ENCODE measurements at places on chromosomes 13 and 19.
A peak's percentile ranks its signal among the peaks of the same experiment; 100 is the strongest.

GRCh38 chr19:49581007-49581508 lies at the start of gene PRRG2:
PRRG2 (plus strand) TSS chr19:49581316; CDS start chr19:49583220, 1,904 bp downstream.
- DNase-seq, result no peak

GRCh38 chr19:33797802-33798671 lies 1.4 kb downstream of the KCTD15 start:
- DNase-seq, result no peak

DNA sequence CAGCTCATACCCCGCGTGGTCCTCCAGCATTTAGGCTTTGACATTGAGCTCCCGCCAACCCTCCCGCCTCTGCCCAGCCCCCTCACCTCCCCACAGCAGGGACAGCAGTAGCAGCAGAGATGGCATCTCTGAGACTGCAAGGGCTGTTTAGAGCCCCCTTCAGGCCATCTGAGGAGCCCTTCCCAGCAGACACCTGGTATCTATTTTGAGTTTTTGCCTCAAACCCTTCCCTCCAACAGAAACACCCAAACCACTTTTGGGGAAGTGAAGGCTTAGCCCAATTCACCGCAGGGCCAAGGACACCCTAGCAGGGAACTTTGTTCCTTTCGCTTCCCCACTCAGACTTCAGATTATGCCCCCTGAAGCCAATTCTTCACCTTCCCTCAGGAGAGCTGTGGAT lies 6.3 kb upstream of the ZNF175 start:
- no peak for DNase-seq

- no peak for DNase-seq
These were observed 222.4 kb downstream of the NBEA start for GRCh38 chr13:35164324-35164932.

DNA sequence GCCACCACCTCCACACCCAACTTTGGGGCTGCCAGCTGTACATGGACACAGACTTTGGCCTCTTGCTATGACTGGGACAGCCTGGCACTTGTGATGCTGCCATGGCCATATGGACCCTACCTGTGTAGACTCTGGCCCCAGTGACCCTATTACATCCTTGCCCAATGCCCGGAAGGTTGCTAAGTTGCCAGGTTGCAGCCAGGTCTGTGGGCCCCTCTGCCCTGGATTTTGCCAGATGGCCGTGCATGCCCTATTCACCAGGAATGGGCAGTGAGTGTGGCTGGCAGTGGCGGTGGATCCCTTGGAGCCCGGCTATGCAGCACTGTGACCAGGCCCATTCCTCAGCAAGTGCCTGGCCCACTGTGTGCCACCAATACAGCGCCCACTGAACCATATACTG lies 8.9 kb upstream of the SDHAF1 start:
- DNase-seq, result no peak

GRCh38 chr19:46728693-46729339 lies 11.9 kb upstream of the PRKD2 start:
- DNase-seq, result peak; percentile 74

DNA sequence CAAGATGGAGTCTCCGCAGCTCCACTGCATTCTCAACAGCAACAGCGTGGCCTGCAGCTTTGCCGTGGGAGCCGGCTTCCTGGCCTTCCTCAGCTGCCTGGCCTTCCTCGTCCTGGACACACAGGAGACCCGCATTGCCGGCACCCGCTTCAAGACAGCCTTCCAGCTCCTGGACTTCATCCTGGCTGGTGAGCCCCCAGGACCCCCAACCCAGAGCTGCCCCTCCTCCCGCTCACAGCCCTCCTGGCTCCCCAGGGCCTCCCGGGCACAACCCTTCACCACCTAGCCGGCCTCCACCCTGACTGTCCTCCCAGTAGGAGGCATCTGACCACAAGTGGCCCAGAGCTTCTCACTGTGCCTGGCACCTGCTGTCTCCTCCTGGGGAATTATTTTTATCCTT lies 9.4 kb downstream of the SYNGR4 start:
- DNase-seq, result no peak

DNA sequence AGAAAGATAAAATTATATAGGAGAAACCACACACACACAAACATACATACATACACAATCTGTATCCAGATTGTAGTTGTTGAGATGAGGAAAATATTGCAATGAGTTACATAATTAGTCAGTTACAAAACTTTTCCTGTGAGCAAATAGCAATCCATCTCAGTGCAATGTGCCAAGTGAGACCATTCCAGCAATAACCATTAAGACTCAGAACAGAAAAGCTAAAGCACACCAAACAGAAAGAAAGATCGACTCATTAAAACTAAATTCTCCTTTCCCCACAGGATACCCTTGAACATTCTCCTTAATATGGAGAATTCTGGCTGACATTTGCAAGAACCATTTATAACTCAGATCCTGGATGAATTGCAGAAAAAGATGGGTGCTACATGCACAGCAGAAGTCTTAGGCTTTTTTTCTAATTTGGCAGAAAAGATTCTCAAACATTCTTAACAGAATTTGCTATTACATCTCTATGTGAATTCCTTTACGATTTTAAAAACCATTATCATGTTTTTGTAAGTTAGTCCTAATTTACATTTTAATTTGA lies 1341.2 kb upstream of the SPRY2 start:
- DNase-seq, result no peak

DNA sequence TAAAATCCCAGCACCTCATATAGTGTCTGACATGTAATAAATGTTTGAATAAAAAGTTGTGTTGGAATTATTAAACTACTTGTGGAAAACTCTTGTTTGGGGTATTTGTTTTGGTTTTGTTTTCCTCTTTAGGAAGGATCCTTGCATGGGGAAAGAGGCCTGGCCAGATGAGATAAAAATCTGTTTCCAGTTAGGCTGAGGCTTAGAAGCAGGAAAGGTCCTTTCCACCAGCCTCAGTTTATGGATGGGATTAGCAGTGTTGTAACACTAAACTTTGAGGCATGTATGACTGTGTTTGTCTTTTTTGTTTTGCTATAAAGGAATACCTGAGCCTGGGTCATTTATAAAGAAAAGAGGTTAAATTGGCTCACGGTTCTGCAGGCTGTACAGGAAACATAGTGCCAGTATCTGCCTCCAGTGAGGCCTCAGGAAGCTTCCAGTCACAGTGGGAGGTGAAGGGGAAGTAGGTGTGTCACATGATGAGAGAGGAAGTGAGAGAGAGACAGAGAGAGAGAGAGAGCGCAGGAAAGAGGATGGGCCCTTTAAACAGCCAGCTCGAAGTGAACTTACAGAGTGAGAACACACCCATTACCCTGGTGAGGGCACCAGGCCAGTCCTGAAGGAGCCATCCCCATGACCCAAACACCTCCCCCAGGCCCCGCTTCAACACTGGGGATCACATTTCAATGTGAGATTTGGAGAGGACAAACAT lies 21.6 kb downstream of the SPATA13 start:
- DNase-seq, result no peak

DNA sequence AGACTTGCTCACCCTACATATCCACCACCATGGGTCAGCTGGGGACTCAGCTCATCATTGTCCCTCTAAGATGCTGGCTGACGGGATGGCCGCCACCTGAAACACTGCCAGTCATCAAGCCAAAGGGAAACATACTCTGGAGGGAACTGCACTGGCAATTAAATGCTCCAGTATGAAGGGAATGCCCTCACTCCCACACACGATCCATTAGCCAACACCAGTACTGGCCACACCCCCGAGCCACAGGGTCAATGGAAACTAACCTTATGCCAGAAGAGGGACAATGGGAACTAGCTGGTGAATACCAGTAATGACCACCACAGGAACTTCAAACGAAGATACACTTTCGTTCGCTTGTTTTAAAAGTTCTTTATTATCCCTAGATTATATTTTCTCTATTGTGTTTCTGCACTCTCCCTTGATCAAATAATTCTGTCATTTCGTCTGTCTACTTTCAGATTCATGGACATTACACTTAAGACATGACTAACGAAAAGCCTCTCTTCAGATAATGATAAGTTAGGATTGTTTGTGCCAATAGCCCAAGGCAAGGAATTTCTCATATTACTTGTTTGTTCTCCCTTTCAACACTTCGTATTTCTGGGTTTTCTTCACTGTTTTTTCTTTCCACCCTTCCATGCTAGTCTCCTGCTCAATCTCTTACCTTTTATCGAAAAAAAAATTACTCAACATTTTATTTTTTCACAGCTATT lies 1.7 kb upstream of the ZNF507 start:
- DNase-seq, result no peak

DNA sequence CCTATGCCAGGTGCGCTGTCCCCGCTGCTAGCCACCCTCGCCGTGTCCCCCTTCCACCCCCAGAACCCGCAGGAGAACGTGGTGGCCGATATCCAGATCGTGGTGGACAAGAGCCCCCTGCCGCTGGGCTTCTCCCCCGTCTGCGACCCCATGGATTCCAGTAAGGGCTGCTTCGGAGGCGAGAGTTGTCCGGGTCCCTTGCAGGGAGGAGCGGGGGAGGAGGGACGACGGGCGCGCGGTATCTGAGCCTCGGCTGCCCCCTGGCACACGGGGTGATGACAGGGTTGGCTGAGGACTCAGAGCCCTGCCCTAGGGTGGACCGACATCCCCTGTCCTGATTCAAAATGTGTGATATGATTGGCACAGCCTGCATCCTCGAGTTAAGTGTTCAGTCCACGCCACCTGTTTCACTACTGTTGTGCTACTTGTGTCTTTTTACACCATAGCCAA lies 653 bp downstream of the MVB12A start:
- no peak for DNase-seq

- no peak for DNase-seq
These were observed 209.6 kb downstream of the OLFM4 start for GRCh38 chr13:53238261-53238660.

DNA sequence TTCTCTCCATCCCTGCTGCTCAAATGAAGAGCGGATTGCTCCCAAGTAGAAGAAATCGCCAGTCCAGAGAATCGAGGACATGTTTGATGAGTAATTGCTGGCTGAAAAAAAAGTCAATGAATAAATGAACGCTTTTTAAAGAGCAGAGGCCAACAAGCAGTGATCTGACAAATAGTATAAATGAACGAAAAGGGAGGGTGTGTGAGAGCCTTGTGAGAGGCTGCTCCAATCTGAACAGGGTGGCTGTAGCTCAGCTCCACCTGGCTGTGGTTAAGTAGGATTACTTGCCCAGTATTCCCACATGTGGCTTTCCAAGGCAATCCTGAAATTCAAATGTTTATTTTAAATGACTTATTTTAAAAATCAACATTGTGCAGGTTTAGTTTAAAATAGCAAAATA lies 117.1 kb downstream of the TSHZ3 start:
- DNase-seq, result no peak

GRCh38 chr13:67100730-67101129 lies 129.4 kb downstream of the PCDH9 start:
- DNase-seq, result no peak

DNA sequence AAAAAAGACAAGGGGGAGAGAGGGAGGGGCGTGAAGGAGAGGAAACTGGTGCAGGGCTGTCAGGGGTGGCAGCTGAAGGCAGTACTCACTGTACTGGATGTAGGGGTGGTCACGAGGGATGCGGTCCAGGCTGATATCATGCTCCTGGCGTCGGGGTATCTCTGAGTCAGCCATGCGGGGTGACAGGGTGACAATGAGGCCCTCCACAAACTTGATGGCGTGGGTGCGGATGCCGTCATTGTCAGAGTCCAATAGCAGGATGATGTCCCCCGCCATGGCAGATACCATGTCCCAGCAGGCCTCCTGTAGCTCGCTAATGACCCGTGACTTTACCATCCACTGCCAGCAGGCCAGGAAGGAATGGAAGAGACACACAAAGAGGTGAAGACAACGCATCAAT lies 15.3 kb downstream of the SYMPK start:
- DNase-seq, result no peak

GRCh38 chr19:11194656-11195558 lies 2.4 kb downstream of the KANK2 start:
- DNase-seq, result no peak

- DNase-seq, result no peak
These were observed 598.6 kb upstream of the PCDH20 start for GRCh38 chr13:62014299-62014698.

DNA sequence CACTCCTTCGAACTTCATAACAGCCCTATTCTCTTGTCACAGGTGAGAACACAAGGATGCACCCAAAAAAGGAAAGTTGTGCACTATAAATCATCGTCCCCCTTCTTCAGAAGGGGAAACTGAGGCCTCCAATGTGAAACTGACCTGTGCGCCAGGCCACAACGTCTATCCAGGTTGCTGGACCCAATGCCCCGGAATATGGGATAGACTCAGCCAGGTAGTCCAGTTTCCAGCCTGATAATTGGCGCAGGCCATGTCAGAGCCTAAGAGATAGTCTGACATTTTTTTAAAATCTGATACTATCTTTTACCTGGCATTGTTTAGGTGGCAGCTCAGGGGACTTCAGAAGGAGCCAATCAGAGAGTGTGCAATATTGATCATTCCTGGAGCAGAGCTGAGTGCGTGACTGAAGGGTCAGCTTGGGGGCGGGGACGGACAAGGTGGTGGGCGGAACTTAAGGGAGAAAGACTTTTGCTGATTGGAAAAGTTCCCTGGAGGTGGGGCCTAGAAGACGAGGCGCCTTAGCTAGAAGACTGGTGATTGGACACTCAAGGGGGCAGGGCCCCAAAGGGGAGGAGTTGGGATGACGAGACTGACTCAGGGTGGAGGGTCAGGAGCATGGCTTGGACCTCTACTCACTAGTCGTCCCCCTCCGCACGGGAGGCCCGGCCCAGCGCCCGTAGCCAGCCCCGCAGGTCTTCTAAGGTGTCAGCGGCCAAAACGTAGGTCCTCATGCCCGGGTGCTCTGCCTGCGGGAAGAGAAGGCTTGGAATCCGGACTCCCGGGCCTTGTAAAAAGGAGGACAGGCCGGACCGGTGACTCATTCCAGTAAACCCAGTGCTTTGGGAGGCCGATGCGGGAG lies 8.5 kb downstream of the PLEKHA4 start:
- DNase-seq, result no peak

Measured in stimulated activated CD8-positive, alpha-beta memory T cell treated with anti-CD3 and anti-CD28 coated beads, Interleukin-15, amount 100 ng/mL, for 1 hour (primary cell).